DMS79 treated with DMSO at 0.1 percent for 48 hours (cell line): ENCODE measurements at places on chromosomes 1 and 21.

DNA sequence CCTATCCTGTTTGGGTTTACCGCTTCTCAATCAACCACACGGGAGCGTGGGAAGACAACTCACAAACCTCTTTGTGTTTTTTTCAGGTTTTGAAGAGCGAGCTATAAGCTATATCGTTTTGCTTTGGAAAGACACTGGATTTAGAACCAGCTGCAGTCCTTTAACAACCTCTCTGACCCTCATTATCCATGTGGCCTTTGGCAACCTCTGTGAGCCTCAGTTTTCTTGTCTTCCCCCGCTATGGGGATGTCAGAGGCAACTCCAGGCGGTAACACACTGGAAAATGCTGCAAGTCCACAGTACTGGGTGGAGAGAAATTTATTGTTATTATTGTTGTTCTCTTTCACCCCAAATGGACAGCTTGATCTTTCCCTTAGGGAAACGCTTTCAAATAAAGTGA, 100.0 kb downstream of the ETS2 start:
- DNase-seq = no peak

GRCh38 chr21:45598109-45598508, 45.4 kb upstream of the PCBP3 start:
- no peak for DNase-seq

- no peak for DNase-seq
Observed at GRCh38 chr1:1629430-1630190, 2.4 kb upstream of the MMP23B start.

DNA sequence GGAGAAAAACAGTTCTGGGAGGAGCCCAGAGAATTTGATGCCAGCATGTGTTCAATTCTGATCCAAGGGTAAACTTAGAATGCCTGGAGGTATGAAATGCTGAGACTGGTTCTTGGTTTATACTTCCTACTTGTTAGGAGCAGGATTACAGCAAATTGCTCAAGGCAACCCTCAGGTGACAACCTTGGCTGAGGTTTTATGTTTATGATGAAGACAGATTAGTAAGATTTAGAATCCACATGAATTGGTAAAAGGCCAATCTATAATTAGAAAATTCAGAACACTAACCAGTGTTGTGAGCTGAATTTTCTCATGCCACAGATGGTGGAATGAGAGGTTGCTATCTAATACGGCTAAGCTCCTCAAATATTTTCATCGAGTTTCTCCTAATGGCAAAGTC, 235.3 kb upstream of the NRIP1 start:
- DNase-seq = no peak

DNA sequence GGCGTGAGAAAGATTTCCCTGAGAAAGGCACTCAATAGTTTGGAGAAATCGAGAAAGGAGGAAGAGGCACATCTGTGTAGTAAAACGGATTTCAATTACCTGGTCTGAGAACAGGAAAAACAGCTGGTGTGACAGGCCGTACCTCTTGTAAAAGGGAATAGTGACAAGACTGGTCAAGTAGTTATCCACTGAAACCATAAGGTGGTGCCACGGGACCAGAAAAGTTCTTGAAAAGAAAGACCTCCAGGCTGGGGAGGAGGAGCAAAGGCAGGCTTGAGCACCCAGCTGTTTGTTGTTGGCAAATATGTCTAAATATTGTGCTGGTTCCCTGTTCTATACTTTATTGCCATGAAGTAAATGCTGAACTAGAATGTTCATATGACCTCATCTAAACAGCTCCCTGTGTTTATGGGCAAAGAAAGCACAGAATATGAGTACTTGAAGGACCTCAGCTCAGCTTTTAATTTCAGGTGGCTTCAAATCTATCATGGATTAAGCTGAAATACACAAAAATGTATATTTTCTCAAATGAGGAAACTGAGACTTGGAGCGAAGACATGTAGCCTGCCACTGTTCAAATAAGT, 4.0 kb downstream of the HAO2 start:
- no peak for DNase-seq
